ENCODE measurements at places on chromosomes 12 and 14.

- no peak for DNase-seq
These were observed 36.3 kb upstream of the BAZ1A start for GRCh38 chr14:34911209-34912150.

DNA sequence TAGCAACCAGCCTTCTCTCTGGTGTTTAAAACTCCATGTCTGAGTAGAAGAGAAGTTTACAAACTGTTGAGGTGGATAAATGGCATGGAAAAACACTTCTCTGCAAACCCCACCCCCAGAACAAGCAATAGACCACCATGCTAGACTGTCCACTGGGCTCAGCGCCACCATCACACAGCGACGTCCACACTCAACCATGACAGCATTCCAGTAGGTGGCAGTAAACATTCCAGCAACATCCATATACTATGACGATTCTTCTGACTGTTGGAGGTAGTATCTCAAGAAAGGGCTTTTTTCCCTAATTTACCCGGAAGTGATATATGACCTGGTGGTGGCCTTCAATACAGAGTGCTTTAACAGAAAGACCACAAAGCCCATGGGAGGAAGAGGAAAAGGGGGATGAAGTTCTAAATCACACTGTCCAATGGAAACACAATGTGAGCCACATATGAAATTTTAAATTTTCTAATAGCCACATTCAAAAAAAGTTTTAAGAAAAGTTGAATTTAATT, 152.2 kb downstream of the SLC15A4 start:
- no peak for DNase-seq

DNA sequence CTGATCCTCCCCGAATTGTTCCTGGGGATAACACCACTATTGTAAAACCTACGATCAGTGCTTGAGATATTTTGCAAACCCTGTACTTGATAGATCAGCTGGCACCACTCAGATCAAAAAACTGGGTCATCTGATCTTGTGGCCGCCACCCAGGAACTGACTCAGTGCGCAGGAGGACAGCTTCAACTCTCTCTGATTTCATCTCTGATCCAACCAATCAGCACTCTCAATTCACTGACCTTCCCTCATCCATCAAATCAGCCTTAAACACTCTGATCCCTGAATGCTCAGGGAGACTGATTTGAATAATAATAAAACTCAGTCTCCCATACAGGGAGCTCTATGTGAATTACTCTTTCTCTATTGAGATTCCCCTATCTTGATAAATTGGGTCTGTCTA, 4.2 kb upstream of the XPOT start:
- DNase-seq = no peak

DNA sequence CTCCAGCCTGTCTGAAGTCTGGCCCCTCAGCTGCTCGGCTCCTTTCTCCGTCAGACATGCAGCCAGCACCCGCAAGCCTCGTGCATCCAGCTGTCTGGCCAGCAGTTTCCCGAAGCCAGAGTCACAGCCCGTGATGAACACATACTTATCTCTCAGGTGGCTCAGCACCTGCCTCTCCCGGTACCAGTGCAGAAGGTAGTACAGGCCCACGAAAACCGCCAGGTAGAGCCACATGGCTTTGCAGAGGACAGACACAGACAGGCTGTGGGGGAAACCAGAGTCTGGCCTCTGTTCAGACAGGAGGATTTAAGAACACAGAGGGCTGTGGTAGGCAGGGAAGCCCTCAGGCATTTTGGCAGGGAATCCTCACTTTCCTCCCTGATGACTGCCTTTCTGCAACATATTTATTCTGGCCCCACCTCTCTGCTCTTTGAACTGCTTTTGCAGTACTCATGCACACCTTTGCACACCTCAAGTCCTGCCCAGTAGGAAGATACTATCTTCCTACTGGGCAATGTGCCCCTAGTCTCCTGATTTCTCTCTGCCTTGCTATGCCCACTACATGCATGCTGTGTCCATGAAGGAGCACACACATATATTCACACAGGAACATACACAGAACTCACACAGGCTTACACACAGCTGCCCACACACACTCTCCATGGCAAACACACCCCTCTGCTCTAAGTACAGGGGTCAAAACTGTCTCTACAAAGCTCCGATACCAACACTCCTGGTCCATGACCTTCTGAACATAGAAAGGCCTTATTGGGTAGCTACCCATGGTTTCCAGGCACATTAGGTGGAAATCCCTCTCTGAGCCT, at the start of gene RDH16:
RDH16 (minus strand) TSS at position 380 of the 824 bp plus-strand sequence; CDS start at position 234, 146 bp downstream.
- no peak for DNase-seq

- DNase-seq = no peak
These were observed 32.0 kb downstream of the NGB start for GRCh38 chr14:77238996-77239395.

GRCh38 chr12:83018088-83018487, 331.4 kb downstream of the TMTC2 start:
- DNase-seq = no peak

DNA sequence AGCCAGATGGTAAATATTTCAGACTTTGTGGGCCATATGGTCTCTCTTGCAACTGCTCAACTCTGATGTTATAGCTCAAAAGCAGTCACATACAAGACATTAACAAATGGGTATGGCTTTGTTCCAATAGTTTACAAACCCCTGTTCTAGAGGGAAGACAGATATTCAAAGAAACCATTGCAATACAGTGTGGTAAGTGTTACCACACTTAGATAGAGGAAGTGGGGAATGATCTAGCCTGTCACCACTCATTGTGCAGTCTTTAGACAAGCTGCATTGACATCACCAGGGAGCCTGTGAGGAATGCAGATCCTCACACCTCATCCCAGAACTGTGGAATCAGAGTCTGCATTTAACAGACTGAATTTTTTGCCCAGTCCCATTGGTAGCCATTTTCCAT, 80.0 kb upstream of the RGS6 start:
- no peak for DNase-seq

DNA sequence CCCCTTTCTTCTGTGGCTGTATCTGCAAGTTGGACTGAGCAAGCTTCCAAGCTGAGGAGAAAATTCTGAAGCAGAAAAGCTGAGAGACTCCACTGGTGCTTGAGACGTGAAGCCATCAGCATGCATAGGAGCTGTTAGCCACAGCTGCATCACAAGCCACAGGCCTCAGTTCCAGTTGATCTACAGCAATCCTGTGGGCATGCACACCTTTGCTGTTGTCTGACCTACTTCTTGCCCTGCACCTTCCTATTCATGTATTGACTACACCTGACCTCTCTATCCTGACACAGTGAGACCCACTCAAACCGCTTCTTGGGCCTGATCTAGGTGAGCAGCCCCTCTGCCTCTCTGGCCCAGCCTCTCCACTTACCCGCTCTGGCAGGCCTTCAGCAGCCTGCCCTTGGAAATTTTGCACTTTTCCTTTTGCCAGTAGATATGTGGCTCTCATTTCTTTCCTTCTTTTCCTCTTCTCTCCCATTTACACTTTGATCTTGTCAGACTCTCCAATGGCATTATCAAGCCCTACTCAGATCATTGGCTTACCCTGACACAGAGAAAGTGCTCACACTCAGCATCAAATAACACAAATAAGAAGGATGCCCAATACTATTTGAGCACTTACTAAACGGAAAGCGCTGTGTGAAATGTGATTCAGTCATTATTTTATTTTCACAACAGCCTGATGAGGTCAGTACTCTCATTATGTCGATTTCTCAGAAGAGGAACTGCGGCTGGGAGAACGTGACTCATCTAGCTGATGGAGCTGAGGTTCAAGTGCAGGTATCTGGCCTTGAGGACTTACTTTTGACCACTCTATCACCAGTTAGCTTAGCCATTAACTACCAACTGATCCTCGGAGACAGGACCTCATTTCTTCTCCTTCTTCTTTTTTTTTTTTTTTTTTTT, 21.9 kb upstream of the PTGR2 start:
- no peak for DNase-seq

GRCh38 chr12:14643251-14643650, 53.1 kb downstream of the GUCY2C start:
- DNase-seq = no peak

- no peak for DNase-seq
These were observed 9.1 kb downstream of the CEP170B start for GRCh38 chr14:104874110-104874531.

DNA sequence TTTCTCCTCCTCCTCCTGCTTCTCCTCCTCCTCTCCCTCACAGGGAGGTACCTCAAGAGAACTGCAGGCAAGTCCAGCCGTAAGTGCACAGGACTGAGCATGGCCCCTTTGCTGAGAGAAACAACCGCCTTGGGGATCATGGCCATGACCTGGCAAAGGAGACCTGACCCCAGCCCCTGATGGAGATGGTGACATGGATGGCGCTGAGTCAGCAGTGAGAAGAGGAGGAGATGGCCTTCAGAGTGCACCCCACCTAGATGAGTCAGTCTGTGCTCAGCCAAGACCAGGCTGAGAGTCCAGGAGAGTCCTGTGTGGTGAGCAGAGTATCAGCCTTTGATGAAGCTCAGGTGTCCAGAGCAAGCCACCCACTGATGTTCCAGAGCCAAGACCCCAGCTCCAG, 36.4 kb downstream of the MEG3 start:
- no peak for DNase-seq

GRCh38 chr14:69808919-69809808, 12.1 kb upstream of the SLC10A1 start:
- DNase-seq = no peak

- no peak for DNase-seq
These were observed 791.5 kb upstream of the MGAT4C start for GRCh38 chr12:87047691-87048090.

DNA sequence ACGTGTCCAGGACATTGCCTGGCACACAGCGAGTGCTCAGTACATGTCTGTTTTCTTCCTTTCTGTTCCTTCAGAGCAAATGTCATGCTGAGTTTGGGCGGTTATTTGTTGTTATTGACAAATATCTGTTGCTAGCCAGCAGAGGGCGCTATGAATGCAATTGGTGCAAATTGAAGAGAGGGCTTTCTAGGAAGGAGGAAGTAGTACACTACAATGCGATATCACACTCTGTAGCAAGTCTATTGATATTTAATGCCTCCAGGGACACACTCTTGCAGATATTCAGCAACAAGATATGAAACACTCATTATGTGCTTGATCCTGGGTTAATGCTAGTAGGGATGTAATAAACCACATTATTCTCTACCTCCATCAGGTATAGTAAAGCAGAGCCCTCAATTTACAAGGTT, 267.3 kb upstream of the SRRM4 start:
- DNase-seq = no peak

- DNase-seq = no peak
These were observed 357.1 kb downstream of the RAD51B start for GRCh38 chr14:68176687-68177086.

- no peak for DNase-seq
These were observed 102.5 kb upstream of the MDM1 start for GRCh38 chr12:68434391-68435298.

DNA sequence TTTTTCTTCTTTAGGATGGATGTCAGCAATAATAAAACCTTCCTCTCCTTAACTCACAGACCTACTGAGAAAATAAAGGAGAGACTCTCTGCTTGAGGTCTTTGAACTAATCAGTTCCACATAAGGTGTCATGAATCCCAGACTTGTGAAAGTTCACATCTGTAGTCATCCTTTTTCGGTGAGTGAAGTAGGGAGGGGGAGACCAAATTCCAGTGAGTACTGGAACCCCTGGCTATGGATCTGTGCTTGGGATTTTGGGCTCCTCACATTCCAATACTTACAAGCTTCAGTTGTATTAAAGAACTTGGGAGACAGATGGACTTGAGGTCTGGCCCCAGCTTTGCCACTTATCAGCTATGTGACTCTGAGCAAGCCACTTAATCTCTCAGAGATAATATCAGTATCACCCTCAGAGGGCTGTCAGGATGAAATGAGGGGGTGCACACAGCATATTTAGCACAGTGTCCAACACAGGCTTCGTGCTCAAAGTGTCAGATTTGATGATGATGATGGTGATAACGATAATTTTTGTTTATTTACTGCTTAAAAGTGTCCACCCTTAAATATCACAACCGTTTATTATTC, 34.8 kb upstream of the APPL2 start:
- no peak for DNase-seq

GRCh38 chr14:105059925-105060565, 5.2 kb downstream of the GPR132 start:
- DNase-seq = no peak

DNA sequence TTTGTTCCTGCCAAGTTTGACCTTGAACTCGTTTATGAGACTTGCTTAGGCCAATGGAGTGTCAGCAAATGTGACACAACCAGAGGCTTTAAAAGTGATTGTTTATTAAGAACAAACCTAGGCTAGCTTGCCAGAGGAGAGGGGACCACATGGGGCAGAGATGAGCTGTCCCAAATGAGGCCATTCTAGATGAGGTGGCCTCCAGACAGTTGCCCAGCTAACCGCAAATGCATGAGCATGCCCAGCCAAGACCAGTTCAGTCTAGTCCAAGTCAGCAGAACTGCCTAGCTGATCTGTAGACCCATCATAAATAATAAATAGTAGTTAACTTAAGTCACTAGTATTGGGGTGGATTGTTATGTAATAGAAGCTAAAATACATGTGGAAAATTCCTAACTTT, 172.8 kb upstream of the DYRK2 start:
- DNase-seq = no peak

DNA sequence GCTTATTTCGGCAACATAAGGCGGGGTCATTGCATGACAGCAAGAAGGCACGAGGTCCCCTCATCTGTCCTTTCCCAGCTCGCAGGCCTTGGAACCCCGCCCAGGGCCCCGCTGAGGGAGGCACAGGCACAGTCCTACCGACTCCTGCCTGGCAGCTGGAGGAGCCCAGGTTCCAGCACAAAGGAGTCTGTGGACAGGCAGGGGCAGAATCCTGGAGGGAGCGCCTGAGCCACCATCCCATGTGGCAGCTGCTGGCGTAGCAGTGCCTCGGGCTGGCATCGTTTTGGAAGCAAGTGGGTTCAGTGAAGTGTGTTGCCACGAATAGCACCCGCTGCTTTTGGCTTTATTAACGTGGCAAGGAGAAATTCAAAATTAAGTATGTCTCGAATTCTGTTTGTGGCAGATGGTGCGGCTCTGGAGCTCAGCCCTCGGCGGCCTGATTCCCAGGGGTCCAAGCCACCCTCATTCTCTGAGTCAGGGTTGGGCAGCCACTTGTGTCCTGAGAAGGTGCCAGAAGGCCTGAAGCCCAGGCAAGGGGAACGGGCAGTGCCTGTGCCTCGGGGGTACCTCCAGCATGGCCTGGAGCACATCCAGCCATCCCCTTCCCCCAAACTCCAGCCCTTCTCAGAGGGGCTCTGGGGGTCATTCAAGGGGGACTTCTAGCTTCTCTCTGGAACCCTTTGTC, 35.9 kb downstream of the SLC8B1 start:
- no peak for DNase-seq

- no peak for DNase-seq
These were observed 167.1 kb downstream of the TSPAN9 start for GRCh38 chr12:3244219-3244750.

DNA sequence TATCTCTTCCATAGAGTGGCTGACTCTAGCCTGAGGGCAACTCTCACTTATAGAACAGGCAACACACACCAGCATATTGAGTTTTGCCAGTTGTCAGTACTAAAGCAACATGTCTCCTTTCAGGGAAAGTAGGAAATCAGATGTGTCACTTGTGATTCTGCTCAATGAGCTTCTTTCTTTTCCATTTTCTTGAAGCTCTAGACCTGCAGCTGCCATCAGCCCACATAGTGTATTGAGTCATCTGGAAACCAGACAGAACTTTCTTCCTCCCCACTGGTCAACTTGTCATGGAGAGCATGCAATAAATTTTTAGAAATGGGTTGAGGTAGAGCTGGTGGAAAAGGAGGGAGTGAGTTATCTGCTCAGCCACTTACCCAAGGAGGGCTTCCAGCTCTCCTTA, 209.0 kb upstream of the PLEKHG7 start:
- DNase-seq = no peak

GRCh38 chr14:73489481-73490175, 1.1 kb upstream of the RIOX1 start:
- DNase-seq = no peak

GRCh38 chr14:71452539-71452938, 479.7 kb upstream of the RGS6 start:
- DNase-seq = no peak

Data from stimulated activated CD8-positive, alpha-beta memory T cell treated with anti-CD3 and anti-CD28 coated beads, Interleukin-2, amount 100 ng/mL, for 1 hour (primary cell).